Caudate nucleus (tissue), 63 donors: ENCODE measurements at places on chromosomes 2 and 18.

GRCh38 chr2:74602586-74603281 is 45.4 kb downstream of the M1AP start:
- no peak for DNase-seq

- no peak for DNase-seq
Observed at GRCh38 chr2:105509269-105510086, 110.6 kb upstream of the FHL2 start.

- no peak for DNase-seq
Observed at GRCh38 chr2:70710038-70710690, 57.8 kb downstream of the ADD2 start.

- no peak for DNase-seq
Observed at GRCh38 chr18:63199743-63200241, 119.8 kb downstream of the BCL2 start.

- no peak for DNase-seq
Observed at GRCh38 chr2:80378-80777, 34.1 kb upstream of the FAM110C start.

GRCh38 chr18:39991696-39992265 is 1963.3 kb upstream of the PIK3C3 start:
- no peak for DNase-seq

DNA sequence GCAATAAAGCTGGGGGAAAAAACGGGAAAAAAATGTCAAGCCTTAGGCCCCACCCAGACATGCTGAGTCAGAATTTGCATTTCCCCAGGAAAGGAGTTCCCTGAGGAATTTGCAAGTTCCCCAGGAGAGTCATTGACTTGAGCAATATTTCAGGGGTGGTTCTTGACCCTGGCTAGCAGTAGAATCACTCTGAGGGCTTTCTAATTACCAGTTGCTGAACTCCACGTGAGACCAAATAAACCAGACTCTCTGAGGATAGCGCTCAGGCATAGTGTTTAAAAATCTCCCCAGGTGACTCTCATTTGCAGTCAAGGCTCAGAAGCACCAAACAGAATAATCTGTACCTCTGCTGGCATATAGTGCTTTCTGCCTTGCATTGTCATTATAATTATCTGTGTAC is 48.7 kb downstream of the C1QL2 start:
- DNase-seq: no peak

GRCh38 chr2:149797030-149797429 is 209.5 kb upstream of the MMADHC start:
- no peak for DNase-seq

DNA sequence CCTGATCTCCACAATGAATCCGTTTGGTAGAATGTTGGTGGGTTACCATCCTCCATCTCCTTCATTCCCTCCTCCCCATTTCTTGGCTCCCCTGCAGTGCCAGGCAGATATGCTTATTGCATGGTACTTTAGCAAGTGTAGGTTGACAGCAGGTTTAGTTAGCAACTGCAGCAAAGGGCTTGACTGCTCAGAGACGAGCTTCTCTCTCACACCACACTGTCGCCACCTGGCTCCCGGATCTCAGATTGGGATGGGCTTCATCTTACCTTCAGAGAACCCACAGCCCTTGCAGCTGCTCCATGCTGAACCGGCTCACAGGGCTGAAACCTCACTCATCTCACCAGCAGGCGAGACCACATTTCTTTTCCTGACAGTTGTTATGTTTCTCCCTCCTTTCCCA is 88.8 kb downstream of the VWA3B start:
- DNase-seq: no peak

- no peak for DNase-seq
Observed at GRCh38 chr2:6833300-6833604, 32.5 kb downstream of the CMPK2 start.

- DNase-seq: no peak
Observed at GRCh38 chr2:74045454-74045853, 60.7 kb downstream of the TET3 start.

GRCh38 chr18:40860189-40860588 is 1094.8 kb upstream of the PIK3C3 start:
- DNase-seq: no peak

GRCh38 chr18:35089891-35090550 is 48.8 kb downstream of the MAPRE2 start:
- DNase-seq: no peak

DNA sequence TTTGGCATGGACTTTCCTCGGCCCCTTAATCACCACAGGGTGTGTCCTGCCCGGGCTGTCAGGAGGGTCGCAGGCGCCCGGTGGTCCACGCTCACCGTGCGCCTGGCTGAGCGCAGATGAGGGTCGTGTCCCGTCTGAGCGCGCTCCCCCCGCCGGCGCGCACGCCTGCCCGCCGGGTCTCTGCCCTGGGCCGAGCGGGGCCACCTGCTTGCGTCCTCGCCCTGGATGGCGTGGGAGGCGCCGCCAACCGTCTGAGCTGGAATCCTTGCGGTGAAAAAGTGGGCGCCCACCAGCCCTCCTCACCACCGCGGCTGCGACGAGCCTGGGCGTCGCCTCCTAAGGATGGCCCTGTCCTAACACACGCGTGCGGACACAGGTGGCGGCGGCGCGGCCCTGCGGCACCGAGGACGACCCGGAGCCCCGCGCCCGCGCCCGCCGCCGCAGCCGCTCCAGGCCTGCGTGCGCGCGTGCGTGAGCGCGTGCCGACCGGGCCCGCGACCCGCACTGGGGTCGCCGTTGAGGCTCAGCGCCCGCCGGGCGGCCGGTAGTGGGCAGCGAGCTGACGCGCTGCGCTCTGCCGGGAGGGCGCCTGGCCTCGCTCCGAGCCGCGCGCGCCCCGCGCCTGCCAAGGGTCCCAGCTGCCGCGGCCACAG is 126.6 kb downstream of the ARHGEF4 start:
- no peak for DNase-seq
